Activated CD4-positive, alpha-beta T cell treated with anti-CD3 and anti-CD28 coated beads for 36 hours (primary cell): ENCODE measurements at places on chromosomes 16 and 17. TPM values are rescaled to one million over a fixed set of nuclear protein-coding genes. Genes with fewer than 3 reads are reported as not detected.
A peak's percentile ranks its signal among the peaks of the same experiment; 100 is the strongest.

- DNase-seq = no peak
Measured at GRCh38 chr16:57645691-57646387, 17.4 kb downstream of the ADGRG1 start.

DNA sequence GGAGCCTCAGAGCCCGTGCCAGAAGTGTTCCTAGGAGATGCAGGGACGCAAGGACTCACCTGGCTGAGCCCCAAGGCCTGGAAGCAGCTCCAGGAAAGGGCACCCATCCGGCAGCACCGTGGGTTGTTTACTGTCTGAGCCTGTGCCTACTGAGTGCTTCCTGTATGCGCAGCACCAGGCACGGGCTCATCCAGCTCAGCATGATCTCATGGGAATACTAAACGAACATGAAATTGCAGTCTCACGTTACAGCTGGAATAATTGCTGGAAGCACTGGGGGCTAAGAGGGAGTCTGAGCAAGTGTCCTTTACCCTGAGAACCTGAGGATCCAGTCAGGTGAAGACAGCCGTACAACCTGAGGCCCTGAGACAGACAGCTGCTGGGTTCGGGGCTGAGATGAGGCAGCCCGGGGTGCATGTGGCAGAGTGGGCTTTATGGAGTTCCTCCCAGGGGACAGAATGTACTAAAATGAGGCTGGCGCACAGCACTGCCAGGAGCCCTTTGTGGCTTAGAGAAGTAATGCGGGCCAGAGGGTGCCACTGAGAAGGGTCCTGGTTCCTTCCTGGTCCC, 5.4 kb downstream of the CTRL start:
- DNase-seq = no peak

GRCh38 chr17:56777859-56778258, 55.9 kb downstream of the C17orf67 start:
- no peak for DNase-seq

- no peak for DNase-seq
Measured at GRCh38 chr16:5046914-5047313, 13.2 kb upstream of the NAGPA start.

DNA sequence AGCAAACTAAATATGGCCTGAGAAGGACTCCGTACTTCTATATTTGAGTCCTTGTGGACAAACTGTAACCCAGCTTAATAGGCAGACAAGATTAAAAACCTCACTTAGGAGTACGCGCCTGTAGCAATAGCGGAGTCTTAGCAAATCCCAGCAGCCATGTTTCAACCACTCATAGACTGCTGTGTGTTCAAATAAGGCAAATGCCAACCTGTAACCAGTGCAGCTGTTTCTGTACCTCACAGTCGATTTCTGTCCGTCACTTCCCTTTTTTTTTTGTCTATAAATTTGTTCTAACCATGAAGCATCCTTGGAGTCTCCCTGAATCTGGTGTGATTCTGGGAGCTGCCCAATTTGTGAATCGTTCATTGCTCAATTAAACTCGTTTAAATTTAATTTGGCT, 30.2 kb downstream of the TANC2 start:
- DNase-seq = no peak

Gene GGT6
- not detected for total RNA-seq

GRCh38 chr16:87742781-87743490, 22.9 kb downstream of the KLHDC4 start:
- DNase-seq = no peak

- no peak for DNase-seq
Measured at GRCh38 chr16:55491691-55492090, 12.7 kb downstream of the MMP2 start.

Gene TEKT1
- not detected for total RNA-seq

DNA sequence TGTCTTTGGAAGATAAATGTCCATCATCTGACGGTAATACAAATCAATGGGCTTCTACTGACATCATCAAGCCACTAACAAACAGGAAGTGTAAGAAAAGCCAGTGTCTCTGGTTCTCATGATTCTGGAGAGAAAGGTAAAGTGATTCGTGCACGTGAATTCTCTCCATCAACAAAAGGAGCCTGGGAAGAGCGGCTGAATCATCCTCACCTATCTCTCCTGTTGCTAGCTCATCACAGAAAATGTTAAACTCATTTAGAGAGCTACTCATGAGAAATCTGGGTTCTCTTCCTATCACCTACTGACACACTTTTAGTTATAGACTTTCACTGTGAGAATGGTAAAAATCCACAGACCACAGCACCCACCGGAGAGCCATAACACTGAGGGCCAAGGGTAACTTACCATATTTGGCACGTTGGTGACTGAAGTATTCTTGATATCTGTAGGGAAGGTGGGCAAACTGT, 70.3 kb downstream of the CREBBP start:
- peak; percentile 61 for DNase-seq

Gene NTN1
- 0.71 TPM for total RNA-seq

- peak; percentile 9 for DNase-seq
Measured at GRCh38 chr16:49924078-49924477, 68.2 kb upstream of the ZNF423 start.

- DNase-seq = no peak
Measured at GRCh38 chr17:75277664-75278071, 6.6 kb upstream of the MIF4GD start.

DNA sequence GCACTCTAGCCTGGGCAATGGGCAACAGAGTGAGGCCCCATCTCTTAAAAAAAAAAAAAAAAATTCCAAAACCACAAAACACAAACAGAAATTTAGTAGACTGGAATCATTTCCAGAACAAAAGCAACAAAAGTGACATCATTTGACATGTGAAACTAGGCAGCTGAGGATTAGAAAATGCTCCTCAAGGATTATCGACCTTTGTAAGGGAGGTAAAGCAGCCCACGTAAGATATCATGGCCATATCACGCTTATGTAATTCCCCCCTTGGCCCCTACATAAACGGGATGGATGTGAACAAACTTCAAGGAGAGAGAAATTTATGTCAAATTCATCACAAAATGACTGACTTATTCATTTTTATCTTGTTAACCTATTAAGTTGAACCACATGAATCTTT, 83.3 kb downstream of the WDR59 start:
- no peak for DNase-seq

GRCh38 chr17:77724876-77725615, 233.5 kb upstream of the TNRC6C start:
- no peak for DNase-seq

GRCh38 chr17:13931800-13932460, 137.4 kb upstream of the COX10 start:
- DNase-seq = no peak

DNA sequence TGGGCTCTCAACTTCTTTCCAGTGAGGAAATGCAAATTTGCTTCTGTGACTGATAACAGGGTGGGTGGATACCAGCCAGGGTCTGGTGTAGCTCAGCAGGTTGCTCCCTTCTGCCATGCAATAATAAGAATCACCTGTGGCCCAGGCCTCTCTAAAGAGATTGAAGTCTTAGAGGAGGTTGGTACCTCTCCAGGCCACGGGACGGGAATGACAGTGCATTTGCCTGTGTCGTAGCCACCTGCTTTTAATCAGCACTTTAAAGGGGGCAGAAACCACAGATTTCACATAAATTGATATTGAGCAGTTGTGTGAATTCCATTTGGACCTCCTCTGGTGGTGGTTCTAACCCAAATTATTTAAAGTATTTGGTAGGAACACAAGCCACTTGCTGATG, 246.9 kb downstream of the PRKCA start:
- no peak for DNase-seq

Gene C16orf89
- not detected for total RNA-seq

Gene NAGLU
- total RNA-seq = 12.5 TPM

- peak; percentile 61 for DNase-seq
Measured at GRCh38 chr17:28720247-28720996, 637 bp downstream of the RPL23A start.

- no peak for DNase-seq
Measured at GRCh38 chr17:17845046-17845775, 8.4 kb upstream of the SREBF1 start.

- DNase-seq = no peak
Measured at GRCh38 chr16:76583466-76583865, 306.3 kb downstream of the CNTNAP4 start.

- no peak for DNase-seq
Measured at GRCh38 chr17:37050920-37051319, 102.2 kb downstream of the AATF start.

DNA sequence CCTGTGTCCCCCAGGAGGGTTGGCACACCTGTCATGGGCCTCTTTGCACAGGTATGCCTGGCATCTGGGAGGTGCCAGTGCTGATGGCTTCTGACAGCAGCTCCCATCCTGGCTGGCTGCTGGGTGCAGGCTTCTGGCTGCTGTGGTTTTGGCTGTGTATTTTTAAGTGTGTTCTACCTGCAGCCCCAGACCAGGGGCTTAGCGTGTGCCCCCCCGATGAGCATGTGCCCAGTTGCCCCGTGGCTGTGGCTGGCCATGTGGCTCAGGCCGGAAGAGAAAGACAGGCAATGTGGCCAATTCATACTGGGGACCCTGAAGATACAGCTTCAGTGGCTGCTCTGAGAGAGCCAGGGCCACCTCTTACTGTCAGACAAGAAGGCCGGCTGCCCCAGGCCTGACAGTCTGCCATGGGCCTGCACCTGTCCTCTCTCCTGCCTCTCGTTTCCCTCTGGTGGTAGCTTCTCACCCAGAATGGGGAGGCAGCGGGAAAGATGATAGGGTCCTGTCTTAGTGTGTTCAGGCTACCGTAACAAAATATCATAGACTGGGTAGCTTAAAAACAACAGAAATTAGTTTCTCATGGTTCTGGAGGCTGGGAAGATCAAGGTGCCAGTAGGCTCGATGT, 37.6 kb upstream of the LGALS9 start:
- DNase-seq = no peak

GRCh38 chr17:35423761-35424160, 8.5 kb downstream of the SLFN12 start:
- no peak for DNase-seq

- no peak for DNase-seq
Measured at GRCh38 chr16:68406458-68407152, 41.7 kb downstream of the SMPD3 start.

- peak; percentile 61 for DNase-seq
Measured at GRCh38 chr17:29124135-29124924, 55.9 kb downstream of the MYO18A start.

DNA sequence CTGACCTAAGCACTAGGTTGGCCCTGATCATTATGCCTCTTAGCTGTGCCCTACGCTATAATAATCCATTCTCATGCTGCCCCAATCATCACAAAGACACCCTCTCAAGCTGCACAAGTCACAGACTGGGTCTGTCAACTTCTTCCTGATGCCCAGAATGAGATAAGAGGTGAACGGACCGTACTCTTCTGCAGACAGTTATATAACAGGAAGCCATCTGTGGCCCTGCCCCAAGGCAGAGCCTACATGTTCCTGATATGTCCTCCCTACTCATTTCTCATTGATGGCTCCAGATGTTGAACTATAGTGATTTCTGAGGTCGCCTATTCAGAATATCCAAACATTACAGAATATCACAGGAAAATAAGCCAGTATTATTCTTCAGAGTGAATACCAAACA, 471.6 kb upstream of the ERCC4 start:
- DNase-seq = no peak

- peak; percentile 76 for DNase-seq
Measured at GRCh38 chr16:86575754-86576557, 2.4 kb upstream of the FOXL1 start.

DNA sequence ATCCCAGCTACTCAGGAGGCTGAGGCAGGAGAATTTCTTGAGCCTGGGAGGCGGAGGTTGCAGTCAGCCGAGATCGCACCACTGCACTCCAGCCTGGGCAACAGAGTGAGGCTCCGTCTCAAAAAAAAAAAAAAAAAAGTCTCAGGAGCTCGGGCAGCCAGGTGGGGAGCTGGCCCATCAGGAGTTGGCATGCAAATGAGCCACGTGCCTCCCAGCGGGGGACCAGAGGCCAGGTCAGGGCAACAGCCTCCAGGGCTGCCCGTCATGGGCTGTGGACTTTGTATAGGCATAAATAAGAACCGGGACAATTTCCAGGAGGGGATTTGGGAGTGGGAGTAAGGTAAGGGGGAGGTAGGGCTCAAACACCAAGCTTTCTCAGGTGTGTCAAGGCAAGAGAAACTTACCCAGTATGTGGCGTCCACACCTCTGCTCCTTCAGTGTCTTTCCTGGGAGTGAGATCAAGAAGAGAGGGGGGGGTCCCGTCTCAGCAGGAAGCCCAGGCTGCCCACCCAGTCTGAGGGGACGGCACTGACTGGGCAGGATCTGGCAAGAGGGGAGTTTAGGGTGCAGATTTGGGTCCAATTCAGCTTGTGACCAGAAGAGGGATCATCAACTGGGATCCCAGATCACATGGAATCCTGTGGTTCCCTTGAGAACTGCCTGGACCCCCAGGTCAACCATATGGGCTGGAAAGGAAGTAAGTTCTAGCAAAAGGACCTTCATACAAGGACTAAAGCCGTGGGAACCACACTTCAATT, 22.3 kb upstream of the G6PC1 start:
- DNase-seq = no peak

- no peak for DNase-seq
Measured at GRCh38 chr16:27445502-27446175, 43.7 kb downstream of the IL21R start.

- DNase-seq = peak; percentile 45
Measured at GRCh38 chr17:18315562-18315922, 449 bp downstream of the SMCR8 start.

Gene SLFN12
- total RNA-seq = 5.4 TPM

DNA sequence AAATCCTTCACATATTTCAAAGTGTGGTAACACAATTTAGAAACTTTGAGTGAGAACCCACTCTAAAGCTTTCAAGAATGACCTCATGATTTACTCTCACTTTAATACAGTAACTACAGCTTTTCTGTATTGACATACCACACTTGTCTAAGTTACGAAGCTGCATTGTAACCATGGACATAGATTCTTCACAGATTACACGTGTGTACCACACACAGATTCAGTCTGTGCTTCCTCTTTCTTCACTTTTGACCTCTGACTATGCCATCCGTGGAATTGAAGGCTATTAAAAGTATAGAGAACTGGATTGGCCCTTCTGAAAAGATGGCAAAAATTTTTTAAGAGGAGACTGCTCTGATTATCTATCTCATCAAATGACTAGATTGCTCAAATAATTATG, 172.7 kb downstream of the TANC2 start:
- DNase-seq = no peak

GRCh38 chr16:48608452-48608851, 1.5 kb downstream of the N4BP1 start:
- no peak for DNase-seq

GRCh38 chr17:48753794-48754499, 25.4 kb upstream of the HOXB13 start:
- DNase-seq = no peak
